ENCODE measurements at places on chromosomes 7 and 10. TPM values are rescaled to one million over a fixed set of nuclear protein-coding genes. Genes with fewer than 3 reads are reported as not detected.

DNA sequence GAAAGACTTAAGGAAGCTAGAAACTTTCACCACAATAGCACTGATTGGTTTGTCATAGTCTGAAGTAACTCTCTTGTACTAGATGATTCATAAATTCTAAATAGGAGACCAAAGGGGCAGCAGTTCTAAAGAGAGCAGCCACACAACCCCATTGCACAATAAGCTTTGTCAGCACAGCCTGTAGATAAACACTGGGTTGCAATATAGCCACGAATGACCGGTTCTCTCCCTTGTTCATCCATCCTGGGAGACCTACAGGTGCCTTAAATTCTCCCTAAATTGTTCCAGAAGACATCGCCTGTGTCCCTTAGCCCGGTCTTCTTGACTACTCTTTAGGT, 167.0 kb downstream of the SNX13 start:
- no peaks in the 10 kb centered on the region for H3K36me3 ChIP-seq
- no peaks in the 10 kb centered on the region for H3K27me3 ChIP-seq
- no peak for DNase-seq
- H3K4me3 ChIP-seq, result no peak overlapping the region
- peaks cover 30% of the 10 kb centered on the region for H3K4me1 ChIP-seq

The CCDC7 gene
- total RNA-seq, result 31.3 TPM

- no peaks in the 10 kb centered on the region for H3K4me1 ChIP-seq
- no peak overlapping the region for H3K4me3 ChIP-seq
- peaks cover 4% of the 10 kb centered on the region for H3K27me3 ChIP-seq
- no peak overlapping the region for H3K27ac ChIP-seq
- no peak for DNase-seq
Measured at GRCh38 chr7:43076189-43076605, 36.2 kb upstream of the HECW1 start.

- H3K27ac ChIP-seq, result no peak overlapping the region
- no peak for DNase-seq
- no peaks in the 10 kb centered on the region for H3K4me1 ChIP-seq
- H3K4me3 ChIP-seq, result no peak overlapping the region
- no peaks in the 10 kb centered on the region for H3K36me3 ChIP-seq
Measured at GRCh38 chr7:92987095-92987494, 130.7 kb downstream of the SAMD9 start.

- H3K4me3 ChIP-seq, result no peak overlapping the region
- H3K27me3 ChIP-seq, result no peaks in the 10 kb centered on the region
- no peaks in the 10 kb centered on the region for H3K4me1 ChIP-seq
- H3K27ac ChIP-seq, result no peak overlapping the region
Measured at GRCh38 chr7:145293228-145293701, 457.4 kb upstream of the TPK1 start.

GRCh38 chr7:18128846-18129245, 101.2 kb upstream of the PRPS1L1 start:
- H3K4me1 ChIP-seq, result no peaks in the 10 kb centered on the region
- no peaks in the 10 kb centered on the region for H3K36me3 ChIP-seq
- DNase-seq, result no peak
- H3K27me3 ChIP-seq, result no peaks in the 10 kb centered on the region

- no peaks in the 10 kb centered on the region for H3K27me3 ChIP-seq
- H3K4me3 ChIP-seq, result no peak overlapping the region
- peak overlapping the region; percentile 62 for H3K27ac ChIP-seq
Measured at GRCh38 chr10:79269443-79269842, 77.8 kb upstream of the PPIF start.

DNA sequence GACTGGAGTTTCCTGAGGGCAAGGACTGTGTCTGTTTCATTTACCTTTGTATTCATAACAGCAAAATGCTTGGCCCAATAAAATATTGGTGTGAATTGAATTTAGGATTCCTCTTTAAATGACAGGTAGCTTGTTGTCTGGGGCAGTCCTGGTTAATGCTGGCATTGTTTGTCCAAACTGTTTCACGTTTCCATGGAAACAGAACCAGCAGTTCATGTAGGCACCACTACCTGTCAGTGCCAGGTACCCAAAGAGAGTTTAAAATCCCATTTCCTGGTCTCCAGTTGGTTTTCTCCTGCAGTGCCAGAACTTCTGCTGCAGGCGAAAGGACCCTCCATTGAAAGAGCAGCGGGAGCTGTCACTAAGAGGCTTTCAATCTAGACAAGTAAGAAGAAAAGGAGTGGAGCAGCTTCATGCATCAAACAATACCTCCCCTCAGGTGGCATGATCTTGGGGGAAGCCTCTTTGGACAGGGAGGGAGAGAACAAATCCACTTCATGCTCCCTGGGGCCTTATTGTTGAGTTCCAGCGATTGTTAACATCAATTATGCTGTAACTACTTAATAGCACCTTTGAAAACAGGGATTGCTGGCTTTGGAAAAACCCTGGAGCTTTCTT, 109.6 kb downstream of the KIF20B start:
- no peak overlapping the region for H3K4me3 ChIP-seq
- no peaks in the 10 kb centered on the region for H3K27me3 ChIP-seq
- no peak overlapping the region for H3K27ac ChIP-seq
- DNase-seq, result no peak

The LMBR1 gene
- total RNA-seq, result 42.6 TPM

The ATOH7 gene
- total RNA-seq, result not detected

All from esophagus squamous epithelium (tissue), 5 donors.